Stimulated activated CD8-positive, alpha-beta memory T cell treated with anti-CD3 and anti-CD28 coated beads, Interleukin-15, amount 100 ng/mL, for 1 hour (primary cell): ENCODE measurements at places on chromosomes 3 and 15.
A peak's percentile ranks its signal among the peaks of the same experiment; 100 is the strongest.

- no peak for DNase-seq
These were observed 16.8 kb downstream of the C3orf20 start for GRCh38 chr3:14691719-14692118.

- DNase-seq: no peak
These were observed 22.9 kb upstream of the FBLN2 start for GRCh38 chr3:13525827-13526625.

DNA sequence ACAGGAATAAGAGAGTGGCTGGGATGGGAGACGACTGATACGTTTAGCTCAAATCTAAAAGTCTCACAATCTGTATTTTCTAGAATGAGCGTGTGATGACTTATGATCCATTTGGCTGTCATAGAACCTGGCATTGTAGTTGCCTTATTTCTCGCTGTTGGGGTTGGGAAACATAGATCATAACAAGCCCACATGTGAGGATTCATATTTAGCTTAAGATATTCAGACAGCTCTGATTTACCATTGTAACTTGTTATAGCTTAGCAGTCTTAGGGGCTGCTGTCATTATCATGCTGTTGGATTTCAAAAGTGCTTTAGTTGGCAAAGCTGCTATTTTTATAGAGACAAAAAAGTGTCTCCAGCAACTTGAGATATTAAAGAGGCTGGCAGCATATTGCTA, 871.3 kb downstream of the ZPLD1 start:
- no peak for DNase-seq

GRCh38 chr3:11901286-11901875, 54.7 kb upstream of the TAMM41 start:
- DNase-seq: no peak

- no peak for DNase-seq
These were observed 19.5 kb downstream of the UBXN7 start for GRCh38 chr3:196412704-196413103.

DNA sequence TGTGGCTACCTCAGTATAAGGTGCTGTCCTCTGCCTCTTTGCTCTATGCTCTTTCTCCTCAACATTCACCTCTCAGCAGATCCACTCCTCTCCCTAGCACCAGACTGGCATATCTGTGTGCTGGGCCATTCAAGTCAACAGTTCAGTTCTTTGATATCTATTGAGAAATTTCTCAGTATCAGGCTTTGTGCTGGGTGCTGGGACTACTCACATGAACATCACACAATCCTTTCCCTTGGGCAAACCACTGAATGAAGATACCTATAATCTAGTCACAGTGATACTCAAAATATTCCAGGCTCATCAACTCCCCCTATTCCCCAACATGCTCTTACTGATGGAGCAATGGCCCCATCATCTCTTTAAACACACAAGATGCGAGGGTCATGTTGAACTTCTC, 120.8 kb downstream of the RPL22L1 start:
- DNase-seq: no peak

GRCh38 chr3:48299746-48300712, 33.4 kb downstream of the SPINK8 start:
- no peak for DNase-seq

- DNase-seq: no peak
These were observed 99.1 kb downstream of the NSMCE3 start for GRCh38 chr15:29170521-29170920.

DNA sequence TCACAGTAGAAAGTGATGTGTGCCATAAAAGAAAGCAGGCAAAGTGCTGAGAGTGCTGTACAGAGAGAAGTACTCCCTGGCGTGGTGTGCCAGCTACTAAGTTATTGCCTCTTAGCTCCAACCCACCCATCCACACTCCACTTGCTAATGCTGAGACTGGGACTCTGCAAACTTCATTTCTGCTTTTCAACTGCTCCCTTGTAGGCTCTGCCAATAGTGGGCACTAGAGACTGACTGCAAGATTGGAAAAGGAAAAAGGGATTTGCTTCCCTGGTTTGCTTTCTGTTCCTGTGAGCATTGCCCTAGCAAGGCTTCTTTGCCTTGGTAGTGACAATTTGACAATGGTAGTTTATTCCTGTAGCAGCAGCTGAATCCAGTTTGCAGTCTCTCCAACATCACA, 56.5 kb upstream of the TMEM108 start:
- DNase-seq: no peak

DNA sequence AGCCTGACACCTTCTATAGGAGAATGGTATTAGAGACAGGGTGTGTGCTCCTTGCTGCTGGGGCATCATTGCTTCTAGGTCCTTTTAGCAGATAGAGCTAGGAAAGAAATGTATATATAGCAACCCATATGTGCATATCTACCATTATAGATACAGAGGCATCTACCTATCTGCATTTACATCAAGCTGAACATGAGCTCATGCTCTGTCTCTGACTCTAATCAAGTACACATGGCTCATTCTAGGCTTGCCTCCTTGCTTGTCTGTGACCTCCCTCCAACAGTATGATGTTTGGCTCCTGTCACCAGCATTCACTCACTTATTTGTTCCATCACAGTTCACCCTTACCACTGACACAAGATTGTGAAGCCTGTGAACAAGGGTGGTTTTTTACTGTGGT, 133.4 kb downstream of the EEFSEC start:
- no peak for DNase-seq

GRCh38 chr3:43260412-43260811, 25.9 kb upstream of the SNRK start:
- no peak for DNase-seq

GRCh38 chr3:46998121-46998851, 18.8 kb downstream of the NBEAL2 start:
- DNase-seq: peak; percentile 56

DNA sequence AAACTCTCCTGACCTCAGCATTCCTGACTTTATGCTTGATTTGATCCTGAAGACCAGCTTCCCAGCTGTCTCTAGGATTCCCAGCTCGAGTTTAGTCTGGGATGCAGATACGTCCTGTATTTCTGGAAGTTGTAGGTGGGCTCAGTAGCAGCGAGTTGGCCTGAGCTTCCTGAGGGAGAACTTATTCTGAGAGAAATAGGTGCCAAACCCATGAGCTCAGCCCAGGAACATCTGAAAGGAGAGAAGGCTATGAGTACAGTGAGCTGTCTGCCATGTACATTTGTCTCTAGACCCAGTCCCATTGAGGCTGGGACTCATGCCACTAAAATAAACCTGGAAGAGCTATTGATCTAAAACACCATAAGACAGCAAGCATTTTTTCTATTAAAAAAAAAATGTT, 36.6 kb upstream of the SLC9A9 start:
- DNase-seq: no peak

- no peak for DNase-seq
These were observed 17.8 kb downstream of the PRICKLE2 start for GRCh38 chr3:64207289-64208080.

DNA sequence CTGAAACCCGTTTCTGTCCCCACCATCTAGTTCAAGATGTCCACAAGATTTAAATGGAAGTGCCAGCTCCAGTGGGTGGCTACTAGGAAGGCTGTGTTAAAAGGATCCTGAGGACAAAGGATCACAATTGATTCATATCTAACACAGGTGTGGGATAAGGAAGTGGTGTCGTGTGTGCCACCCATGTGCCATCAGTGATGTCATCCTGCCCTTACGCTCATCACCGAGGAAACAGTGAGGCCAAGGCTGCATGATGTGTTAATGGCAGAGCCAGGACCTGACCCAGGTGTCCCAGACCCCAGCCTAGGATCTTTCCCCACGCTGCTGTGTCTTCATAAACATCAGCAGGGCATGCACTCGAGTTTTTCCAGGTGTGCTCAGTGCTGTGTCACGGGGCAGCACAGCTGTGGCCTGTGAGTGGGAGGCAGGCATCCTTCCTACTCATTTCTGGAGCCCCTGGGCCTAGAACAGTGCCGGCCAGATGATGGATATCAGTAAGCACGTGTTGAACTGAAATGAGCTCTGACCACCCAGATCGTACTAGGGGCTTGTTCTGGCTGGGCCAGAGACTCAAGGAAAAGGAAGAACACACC, 10.6 kb upstream of the TGM5 start:
- no peak for DNase-seq

- DNase-seq: no peak
These were observed 33.3 kb upstream of the CGNL1 start for GRCh38 chr15:57343048-57343447.

- no peak for DNase-seq
These were observed 249.3 kb downstream of the BBX start for GRCh38 chr3:107772016-107772415.

GRCh38 chr3:42264399-42265058, 1.5 kb downstream of the CCK start:
- no peak for DNase-seq

- DNase-seq: no peak
These were observed 2.7 kb downstream of the ARHGEF26 start for GRCh38 chr3:154123906-154124305.

- DNase-seq: peak; percentile 1
These were observed 768 bp downstream of the UBXN7 start for GRCh38 chr3:196431181-196432136.

GRCh38 chr3:46542801-46543201, 23.3 kb downstream of the LRRC2 start:
- no peak for DNase-seq
